ENCODE measurements at places on chromosomes 4 and X.

GRCh38 chr4:56655209-56655626, 25.9 kb downstream of the HOPX start:
- DNase-seq = peak; percentile 22

- DNase-seq = peak; percentile 8
Measured at GRCh38 chr4:167622481-167623240, 388.4 kb upstream of the SPOCK3 start.

DNA sequence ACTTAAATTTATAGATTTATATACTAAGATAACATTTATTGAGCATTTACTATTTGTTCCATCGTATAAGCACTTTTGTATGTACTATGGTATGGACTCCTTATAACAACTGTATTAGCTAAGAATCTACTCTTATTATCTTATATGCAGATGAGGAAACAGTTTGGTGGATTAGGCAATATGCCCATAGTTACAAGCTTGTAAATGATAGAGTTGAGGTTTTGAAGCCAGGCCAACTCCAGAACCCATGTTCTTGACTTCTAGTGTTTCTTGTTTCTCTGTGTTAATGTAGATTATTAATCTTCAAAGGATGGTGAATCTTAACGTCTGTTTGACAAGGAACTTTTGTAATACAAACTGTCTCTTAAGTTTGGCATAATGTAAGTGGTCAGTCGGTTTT, 71.3 kb downstream of the STIM2 start:
- no peak for DNase-seq

GRCh38 chr4:138952411-138952810, 63.2 kb upstream of the NOCT start:
- DNase-seq = no peak

DNA sequence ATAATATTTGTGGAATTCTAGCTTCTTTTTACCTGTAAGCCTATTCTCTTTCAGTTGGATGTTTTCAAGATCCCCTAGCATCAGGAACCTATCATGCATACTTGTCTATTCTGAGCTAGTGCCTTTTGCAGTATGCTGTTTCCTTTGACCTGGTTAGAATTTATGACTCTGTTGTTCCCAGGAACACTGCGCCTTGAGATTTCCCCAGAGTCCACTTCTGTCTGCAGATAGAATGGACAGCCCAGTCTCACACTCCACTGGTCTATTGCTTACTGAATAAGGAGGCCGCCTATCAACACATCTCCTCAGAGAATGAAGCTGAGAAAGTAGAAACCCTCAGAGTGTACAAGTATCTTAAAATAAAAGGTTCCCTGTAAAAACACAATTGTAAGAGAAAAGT, 465.1 kb upstream of the GALNTL6 start:
- DNase-seq = no peak

- no peak for DNase-seq
Measured at GRCh38 chr4:151922306-151922705, 161.5 kb upstream of the GATB start.

DNA sequence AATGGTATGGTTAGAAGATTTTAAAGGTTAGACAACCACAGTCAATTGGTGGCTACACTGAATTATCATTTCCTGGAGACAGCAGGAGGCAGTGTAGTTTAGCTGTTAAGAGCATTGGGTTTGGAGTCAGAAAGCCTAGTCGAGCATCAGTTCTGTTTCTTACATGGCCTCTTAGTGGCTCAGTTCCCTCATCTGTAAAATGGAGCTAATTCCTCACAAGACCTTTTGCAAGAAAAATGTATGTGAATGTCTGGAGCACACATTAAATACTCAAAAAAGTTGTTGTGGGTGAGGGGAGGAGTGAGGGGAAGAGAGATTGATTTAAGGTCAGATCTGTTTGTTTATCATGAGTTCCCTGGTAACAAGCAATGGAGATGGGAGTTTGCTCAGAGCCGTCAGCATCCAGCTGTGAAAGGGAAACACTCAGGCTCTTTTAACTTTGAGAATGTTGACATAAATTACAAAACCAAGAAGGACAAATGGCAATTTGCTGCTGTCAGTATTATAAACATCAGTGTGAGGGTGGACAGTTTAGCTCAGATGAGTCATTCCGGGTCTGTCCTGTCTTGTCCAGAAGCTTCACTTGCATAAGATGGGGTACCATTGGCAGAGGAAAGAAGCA, 98.2 kb upstream of the PGRMC2 start:
- DNase-seq = peak; percentile 25

DNA sequence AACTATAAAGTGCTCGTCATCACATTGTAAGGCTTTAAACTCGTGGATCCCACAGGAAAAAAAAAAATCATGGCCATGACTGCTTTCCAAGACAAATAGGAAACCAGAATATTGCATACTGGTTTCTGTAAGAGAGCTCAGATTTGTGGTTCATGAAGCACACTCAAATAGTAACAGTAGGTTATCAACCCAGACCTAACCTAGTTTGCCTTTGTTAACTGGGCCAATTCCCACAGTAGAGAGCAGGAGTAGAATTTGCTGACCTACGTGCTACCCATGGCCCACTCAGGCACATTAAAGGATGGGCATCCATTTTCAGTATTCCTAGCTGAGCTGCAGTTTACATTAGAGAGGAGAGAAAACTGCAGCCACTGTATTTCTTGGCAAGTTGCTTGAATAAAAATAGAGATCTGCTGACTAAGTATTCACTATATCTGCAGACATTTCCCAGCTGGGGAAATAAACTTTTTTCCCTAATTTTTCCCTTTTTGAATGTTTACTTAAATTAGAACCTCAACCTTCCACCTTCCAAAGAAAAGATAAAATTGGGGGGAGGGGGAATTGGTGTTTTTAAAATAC, 218.5 kb downstream of the SPANXN3 start:
- no peak for DNase-seq

GRCh38 chr4:19358015-19358414, 893.7 kb upstream of the SLIT2 start:
- DNase-seq = no peak

DNA sequence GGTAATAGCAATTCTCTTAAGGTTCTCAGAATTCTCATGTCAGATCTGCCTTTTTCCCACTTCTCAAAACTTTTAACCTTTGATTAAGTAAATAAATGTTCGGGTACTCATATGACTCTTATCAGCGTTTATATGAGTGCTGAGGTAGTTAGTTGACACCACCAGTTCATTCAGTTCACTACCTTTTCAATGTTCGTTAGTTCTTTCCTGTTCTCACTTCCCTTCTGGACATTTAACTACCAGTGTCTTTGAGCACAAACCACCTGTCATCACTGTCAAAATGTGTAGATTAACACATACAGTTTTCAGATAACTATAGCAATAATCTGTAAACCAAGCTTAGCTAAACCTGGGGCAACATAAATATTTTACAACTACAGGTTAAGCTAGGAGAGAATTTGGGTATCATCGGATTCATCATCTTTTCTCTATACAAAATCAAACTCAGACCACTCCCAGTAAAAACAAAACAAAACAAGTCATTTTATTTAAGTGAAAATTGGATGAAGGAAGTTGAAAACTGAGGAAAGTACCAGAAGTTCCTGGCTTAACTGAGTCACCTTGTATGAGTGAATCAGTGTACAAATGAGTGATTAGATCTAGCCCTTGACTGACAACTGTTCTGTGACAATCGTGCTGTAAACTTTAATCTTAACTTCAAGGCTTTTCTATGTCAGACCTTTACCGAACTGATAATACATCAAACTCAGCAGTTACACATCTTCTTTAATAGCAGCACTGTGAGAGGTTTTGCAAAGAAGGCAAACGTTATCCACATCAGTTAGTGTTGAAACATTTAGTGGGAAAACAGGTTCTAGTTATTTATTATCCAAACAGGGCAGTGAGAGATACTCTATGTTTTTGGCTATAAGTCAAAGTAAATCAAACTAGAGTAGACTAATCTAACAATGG, 41.9 kb downstream of the ARHGEF38 start:
- no peak for DNase-seq

DNA sequence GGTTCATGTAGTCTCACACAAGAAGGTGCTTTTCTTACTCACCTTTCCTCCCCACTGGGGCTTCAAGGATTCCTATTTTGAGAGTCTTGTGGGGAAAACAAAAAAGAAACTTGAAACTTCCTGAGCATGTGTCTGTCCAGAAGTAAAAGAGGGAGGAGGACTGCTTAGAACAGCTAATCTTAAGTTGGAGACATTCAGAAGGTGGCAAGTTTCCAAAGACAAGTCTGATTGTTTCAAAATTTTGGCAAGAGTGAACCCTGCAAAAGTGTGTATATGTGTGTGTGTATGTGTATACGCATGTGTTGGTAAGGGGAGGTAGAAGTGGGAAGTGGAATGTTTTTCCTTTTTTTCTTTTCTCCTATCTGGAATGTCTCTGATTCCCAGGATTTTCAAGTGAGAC, 189.0 kb upstream of the FRMPD4 start:
- no peak for DNase-seq

- no peak for DNase-seq
Measured at GRCh38 chr4:35365186-35365585, 879.1 kb downstream of the ARAP2 start.

DNA sequence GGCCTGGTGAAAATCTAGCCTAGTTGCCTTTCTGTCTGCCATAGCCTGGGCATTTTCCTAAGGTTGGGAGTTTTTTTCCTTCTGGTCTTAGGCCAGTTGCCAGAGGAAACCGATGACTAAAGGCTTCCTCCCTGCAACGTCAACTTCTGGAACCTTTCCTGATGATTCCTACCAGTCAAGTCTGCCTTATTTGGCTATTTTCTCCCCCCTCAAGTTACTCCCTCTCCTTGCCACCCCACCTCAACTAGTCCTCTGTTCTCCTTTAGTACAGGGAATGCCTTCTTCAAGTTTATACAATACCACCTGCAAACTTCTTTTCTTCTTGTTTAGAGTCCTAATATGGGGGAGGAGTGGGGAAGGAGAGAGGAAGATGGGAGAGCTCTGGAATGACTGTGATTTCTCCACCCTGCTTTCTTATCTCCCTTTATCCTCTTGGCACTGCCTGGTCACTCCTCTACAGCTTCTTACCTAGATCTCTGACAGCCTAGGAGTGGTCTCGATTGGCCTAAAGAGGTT, 10.6 kb downstream of the MSN start:
- DNase-seq = peak; percentile 76

- DNase-seq = no peak
Measured at GRCh38 chr4:182553653-182554052, 310.5 kb downstream of the TENM3 start.

- no peak for DNase-seq
Measured at GRCh38 chr4:138320831-138321230, 78.7 kb upstream of the SLC7A11 start.

GRCh38 chr4:148238086-148238485, 204.1 kb downstream of the NR3C2 start:
- peak; percentile 10 for DNase-seq

DNA sequence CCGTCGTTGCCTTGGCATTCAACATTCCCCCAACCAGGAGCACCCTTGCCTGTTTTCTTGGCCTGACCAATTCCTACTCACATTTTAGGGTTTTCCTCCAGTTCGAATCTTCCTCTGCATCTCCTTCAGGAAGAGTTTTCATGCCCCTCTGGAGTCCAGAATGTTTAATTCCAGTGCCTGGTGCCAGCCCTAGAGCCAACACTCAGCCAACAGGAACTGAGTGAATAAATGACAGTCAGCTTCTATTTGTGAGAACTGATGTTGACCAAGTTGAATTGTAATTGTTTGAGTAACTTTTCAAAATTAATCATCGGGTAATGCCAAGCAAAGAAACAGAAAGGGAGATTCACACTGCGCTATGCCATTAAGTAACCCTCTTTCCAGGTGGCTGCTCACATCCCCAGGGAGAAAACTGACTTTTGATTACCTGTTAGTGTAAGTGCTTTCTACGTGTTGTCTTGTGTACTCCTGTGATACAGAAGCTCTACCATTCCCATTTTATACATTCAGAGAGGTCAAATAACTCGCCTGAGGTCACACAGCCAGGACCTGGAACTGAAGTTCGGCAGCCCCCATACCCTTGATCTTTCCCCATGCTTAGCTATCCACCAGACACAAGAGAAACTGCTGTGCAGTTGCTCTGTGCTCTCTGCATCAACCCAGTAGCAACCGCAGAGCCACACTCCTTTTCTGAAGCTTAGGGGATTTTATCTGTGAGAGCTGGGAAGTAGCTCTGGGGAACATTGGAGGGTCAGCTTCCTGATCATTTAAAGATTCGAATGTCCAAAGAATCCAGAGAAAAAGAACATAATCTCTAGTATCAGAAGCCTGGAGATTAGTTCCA, 19.0 kb upstream of the SLC2A9 start:
- no peak for DNase-seq

DNA sequence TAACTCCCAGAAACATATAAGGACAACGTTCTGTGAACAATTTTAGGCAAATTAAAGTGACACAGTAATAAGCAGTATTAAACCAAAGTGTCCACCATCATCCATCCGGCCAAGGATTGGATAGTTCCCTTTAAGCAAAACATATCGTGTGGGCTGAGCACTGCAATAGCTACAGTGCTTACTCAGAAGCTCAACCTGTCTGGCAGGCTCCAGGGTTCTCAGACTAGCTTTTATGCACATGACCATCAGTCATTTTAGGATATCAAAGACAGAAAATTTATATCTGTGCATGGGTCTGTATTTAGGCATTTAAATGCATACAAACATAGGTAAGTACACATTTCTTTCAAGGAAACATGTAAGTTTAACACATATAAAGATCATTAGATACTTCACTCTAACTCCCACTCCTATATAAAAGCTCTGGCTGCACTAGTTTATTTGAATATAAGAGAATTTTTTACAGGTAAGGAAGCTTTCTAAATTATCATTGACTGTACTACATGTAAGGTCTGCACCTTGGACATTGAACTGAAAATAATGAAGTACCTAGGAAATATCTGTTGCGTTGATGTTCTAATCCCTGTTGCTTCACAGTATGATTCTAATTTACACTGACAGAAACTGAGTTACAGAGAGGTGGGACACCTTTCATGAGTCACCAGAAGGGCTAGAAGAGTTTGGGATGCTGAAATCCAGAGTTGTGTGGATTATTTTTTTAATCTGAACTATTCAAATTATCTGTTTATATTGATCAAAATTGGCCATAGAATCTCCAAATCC, 67.6 kb downstream of the ELOVL6 start:
- no peak for DNase-seq

- DNase-seq = no peak
Measured at GRCh38 chrX:48695534-48695896, 1.0 kb upstream of the SUV39H1 start.

DNA sequence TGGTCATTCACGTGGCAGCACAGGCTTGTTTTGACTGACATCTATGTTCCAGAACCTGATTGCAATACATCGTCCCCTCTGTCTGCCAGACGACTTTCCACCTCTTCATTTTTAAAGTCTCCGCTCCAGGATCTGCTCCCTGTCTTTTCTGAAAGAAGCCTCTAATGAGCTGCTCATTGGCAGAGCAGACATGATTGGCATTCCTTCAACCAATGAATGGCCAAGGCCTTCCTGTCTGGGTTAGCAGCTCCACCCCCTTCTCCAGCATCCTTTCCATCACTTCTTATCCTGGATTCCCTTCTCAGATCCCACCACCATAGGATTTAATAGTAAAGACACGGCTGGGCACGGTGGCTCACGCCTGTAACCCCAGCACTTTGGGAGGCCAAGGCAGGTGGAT, 202.7 kb upstream of the KLF3 start:
- no peak for DNase-seq

GRCh38 chr4:3384391-3384770, 57.4 kb upstream of the HGFAC start:
- DNase-seq = no peak

Data from AG08395 (cell line).